ENCODE measurements at places on chromosomes 3 and 15.

GRCh38 chr3:145191543-145191942 lies 969.4 kb downstream of the PLOD2 start:
- DNase-seq = no peak

GRCh38 chr3:41490360-41490759 lies 291.1 kb downstream of the CTNNB1 start:
- no peak for DNase-seq

DNA sequence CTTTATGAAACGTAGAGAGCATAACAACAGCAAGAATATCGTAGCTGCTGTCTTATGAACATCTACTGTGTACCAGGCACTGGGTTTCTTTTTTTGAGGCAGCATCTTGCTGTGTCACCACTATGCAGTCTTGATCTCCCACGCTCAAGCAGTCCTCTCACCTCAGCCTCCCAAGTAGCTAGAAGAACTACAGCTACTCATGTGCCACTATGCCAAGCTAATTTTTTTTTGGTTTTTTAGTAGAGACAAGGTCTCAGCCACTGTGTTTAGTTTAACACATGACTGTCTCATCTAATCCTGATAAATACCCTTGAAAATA lies 129.9 kb downstream of the VGLL4 start:
- DNase-seq = no peak

DNA sequence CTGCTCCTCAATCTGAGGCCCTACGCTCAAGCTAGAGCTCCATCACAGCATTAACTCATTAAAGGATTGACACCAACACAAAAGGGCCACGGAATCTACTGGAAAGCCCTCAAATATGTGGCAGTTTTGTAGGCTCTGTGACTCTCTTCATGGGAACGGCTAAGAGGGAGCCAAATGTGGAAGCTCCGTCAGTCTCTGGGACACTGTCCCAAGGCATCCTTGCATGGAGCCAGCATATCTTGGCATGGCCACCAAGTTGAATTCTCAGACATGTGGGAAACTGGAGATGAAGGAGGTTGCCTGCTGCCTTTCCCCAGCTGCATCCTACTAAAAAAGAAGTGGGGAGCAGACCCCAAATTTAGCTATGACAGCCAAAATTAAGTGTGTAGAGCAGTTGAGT lies 296.9 kb downstream of the NTRK3 start:
- no peak for DNase-seq

- DNase-seq = no peak
Measured at GRCh38 chr15:57287123-57287521, 89.2 kb upstream of the CGNL1 start.

DNA sequence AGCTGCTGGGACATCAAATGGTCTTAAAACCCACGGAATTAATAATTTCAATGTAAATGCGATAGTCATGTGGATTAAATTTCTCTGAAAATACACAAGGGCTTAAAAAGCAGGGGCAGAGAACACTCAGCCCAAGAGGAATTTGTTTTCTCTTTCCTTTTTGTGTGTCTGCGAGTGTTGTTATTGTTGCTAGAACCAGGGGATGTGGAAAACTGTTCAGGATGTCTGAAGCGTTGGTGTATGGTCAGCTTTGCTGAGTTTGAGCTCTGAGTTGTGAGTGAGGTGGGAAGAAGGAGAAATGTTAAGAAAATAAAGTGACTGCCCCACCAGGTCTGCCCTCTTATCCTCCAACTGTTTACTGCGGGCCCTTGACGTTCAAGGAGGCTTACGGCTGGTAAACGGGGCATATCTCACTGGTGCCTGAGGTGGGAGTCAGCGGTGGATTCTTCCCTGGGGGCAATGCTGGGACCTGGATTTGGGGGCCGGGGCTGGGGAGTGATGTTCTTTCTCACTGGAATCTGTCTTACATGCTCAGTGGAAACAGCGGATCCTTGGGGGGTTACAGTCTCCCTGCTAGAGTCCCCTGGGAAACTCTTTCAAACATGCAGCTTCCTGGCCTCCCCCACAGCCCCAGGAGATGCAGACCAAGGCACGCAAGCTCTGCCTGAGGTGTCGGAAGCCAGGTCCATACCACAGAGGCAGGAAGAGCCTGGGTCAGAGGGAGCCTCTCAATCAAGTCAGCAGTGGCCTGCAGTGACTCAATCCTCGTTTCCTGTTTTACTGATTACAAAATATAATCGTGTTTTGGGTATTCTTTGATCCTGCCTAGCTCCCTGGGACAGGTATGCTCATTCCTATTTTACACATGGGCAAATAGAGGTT lies 41.8 kb downstream of the ITGA11 start:
- DNase-seq = peak; percentile 35

GRCh38 chr15:49901996-49902684 lies 216.9 kb downstream of the ATP8B4 start:
- DNase-seq = no peak

- DNase-seq = no peak
Measured at GRCh38 chr3:49493901-49494300, 23.8 kb downstream of the DAG1 start.

DNA sequence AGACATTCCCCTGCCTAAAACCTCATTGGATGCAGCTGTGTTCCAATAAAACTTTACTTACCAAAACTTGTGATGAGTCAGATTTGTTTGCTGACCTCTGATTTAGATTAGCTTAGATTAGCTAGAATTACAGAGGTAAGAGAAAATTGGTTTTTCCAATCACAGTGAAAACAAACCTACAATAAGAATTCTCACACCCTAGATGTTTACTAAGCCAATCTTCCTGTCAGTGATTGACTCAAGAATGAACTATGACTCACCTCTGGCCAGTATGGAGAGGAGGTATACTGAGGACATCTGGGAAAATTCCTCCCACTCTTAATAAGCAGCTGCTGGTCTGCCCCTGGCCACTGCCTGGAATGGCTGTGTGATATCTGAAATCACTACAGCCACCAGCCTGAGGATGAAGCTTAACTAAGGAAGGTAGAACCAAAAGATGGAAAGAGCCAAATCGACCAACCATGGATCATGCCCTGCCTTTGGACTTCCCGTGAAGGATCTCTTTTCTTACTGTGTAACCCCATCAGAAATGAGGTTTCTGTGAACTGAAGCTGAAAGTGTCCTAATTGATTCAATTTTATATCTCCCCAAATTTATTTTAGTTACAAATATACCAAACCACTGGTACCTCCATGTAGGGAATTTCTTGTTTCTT lies 19.0 kb upstream of the GHSR start:
- no peak for DNase-seq

Measured in activated CD8-positive, alpha-beta memory T cell treated with anti-CD3 and anti-CD28 coated beads for 24 hours (primary cell).